Stimulated activated CD8-positive, alpha-beta memory T cell treated with anti-CD3 and anti-CD28 coated beads, Interleukin-7, amount 100 ng/mL, for 24 hours (primary cell): ENCODE measurements at places on chromosomes 6 and 20.
A peak's percentile ranks its signal among the peaks of the same experiment; 100 is the strongest.

DNA sequence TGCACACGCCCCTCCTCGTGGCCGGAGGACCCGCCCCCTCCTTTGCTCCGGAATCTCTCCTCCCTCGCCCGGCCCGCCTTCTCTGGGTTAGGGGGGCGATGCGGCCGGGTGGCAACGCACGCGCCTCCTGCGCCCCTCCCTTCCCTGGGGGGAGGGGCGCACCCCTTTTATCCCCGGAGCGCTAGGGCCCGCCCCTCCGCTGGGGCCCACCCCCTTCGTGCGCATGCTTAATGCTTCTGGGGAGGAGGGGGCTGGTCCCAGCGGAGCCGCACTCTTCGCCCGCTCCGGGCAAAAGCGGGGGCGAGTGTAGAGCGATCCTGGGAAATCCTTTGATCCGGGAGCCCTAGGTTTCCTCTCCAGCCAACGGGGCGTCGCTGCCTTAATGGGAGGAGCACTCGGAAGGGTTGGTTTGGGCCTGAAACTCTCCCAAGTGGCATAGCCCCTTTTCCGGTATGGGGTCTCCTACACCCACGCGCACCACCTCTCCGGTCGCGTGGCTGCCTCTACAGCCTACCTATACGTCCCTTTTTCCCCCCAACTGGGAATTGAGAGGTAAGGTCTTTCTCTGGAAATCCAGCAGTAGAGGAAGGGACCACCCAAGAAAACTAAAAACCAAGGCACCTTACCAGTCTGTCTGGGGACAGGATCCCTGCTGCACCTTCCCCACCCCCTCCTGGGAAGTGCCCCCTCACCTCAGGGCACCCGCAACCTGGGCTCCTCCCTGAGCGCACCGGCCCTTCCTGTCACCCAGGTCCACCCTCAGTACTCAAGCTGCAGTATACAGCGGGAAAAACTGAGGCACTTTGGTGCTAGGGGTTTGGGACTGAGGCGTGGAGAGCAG lies 2.1 kb downstream of the SOX12 start:
- peak; percentile 53 for DNase-seq

DNA sequence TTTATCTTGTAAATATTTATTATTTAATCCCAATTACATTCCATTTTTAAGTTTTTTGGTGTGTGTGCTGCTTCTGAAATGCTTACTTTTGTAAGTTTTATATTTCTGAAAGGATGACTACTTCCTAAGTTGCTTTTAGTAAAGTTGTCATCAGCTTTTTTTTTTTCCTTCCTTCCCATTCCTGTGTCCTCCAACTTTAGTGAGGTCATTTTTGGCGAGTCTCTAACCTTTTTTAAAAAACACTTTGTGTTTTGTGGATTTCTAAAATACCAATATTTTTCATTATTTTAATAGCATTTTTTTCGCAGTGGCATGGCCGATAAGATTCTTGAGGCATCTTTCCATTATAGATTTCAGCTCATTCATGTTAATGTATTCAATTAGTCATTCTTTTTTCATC lies 30.9 kb downstream of the FIG4 start:
- DNase-seq, result no peak

DNA sequence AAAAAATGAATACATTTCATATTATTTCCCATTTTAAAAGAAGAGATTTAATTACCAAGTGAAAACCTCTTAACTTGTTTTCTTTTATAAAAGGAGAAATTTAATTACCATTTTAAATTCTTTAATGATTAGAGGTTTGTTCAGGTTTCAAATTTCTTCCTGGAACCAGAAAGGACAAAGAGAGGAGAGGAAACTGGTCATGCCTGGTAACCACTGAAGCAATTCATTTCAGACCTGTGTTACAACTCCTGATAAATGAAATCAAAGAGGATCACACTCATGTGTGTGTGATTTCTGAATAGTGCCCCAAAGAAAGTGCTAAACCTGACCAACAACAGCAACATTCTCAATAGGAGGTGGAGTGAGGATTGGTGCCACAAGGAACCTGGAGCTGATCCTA lies 12.6 kb upstream of the SLPI start:
- no peak for DNase-seq

DNA sequence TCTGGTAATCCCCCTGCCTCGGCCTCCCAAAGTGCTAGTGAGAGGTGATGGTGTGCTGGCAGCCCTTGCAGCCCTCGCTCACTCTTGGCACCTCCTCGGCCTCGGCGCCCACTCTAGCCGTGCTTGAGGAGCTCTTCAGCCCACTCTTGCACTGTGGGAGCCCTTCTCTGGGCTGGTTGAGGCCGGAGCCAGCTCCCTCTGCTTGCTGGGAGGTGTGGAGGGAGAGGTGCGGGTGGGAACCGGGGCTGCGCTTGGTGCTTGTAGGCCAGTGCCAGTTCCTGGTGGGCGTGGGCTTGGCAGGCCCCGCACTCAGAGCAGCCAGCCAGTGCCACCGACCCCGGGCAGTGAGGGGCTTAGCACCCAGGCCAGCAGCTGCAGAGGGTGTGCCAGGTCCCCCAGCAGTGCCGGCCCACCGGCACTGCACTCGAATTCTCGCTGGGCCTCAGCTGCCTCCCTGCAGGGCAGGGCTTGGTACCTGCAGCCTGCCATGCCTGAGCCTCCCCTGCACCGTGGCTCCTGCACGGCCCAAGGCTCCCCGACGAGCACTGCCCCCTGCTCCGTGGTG lies 189.0 kb upstream of the ASCC3 start:
- DNase-seq, result no peak
